Activated T-helper 17 cell treated with anti-CD3 and anti-CD28 coated beads, Interleukin-2, amount 50 U/mL, for 72 hours (primary cell): ENCODE measurements at places on chromosomes 11 and 22. TPM values are rescaled to one million over a fixed set of nuclear protein-coding genes. Genes with fewer than 3 reads are reported as not detected.

DNA sequence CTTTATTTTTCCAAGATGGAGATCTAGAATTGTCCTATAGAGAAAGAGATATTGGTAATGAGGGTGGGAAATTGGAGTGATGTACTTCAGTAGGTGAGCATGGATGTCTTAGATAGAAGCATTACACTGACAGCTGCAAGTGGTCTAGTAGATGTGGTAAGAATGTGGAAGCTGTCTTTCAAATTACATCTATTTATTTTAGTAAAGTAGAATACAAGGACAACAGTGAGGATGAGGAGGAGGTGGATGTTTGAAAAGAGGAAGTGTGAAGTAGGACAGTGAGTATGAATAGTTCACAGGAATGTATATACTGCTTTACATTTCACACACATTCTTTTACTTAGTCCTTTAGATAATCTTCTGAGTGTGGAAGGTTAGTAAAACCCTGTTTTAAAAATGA, 64.2 kb downstream of the HIPK3 start:
- no peak for ATAC-seq

- ATAC-seq: no peak
Measured at GRCh38 chr11:99489581-99489980, 468.8 kb downstream of the CNTN5 start.

RTN4RL2 gene
- total RNA-seq: 0.82 TPM

- peak; percentile 26 for ATAC-seq
Measured at GRCh38 chr22:40703174-40703573, 23.9 kb downstream of the MCHR1 start.

- peak; percentile 62 for ATAC-seq
Measured at GRCh38 chr22:30433773-30434172, 8.2 kb downstream of the MTFP1 start.

DNA sequence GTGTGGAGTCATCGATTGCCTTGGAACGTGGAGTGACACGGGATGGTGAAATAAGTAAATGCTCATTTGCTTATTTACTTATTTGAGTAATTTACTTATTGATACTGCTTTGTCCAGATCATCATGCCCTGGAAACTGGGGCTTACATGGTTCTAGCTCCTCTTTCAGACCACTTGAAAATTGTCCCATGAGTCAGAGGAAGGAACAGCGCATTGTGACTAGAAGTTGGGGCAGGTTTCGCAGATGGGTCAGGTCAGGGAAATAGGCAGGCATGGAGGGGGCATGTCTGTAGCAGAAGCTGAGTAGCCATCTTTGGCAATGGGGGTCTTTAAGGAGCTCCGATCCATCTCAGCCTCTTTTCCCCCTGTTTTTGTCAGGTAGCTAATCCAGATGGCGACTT, 104.2 kb upstream of the SORL1-AS1 start:
- peak; percentile 65 for ATAC-seq

- ATAC-seq: peak; percentile 70
Measured at GRCh38 chr22:44182588-44183286, 2.0 kb downstream of the PARVG start.

NLRP10 gene
- total RNA-seq: not detected

C2CD3 gene
- total RNA-seq: 35.3 TPM

DNA sequence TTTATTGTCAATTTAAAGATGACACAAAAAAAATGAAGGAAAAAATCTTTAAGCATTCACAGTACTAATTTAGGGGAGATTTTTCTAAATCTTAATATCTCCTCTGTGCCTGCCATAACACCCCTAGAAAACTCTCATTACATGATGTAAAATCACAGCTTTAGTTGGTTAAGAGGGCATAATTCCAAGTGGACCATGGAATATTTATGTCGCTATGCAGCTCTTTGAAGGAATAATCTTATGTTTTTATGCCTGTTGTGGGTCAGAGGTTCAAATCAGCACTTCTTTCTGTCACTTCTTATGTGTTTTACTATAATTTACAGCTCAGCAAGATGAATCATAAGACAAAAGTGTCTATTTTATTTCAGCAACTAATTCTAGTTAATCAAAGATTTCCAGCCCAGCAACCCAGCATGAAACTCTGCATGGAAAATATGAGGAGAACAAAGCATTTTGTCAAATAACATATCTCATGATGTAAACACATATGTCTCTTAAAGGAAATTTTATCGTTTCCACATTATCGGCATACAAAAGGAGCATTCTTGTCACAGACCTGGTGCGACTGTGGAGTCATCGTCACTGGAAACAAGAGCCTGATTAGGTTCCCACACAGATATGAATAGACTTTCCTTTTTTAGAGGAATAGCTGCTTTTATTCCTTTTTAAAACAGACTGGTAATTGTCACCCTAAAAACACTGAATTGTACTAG, 274.8 kb downstream of the SOX6 start:
- no peak for ATAC-seq

- no peak for ATAC-seq
Measured at GRCh38 chr11:79269611-79270307, 171.1 kb downstream of the TENM4 start.

GRCh38 chr11:115366826-115367225, 137.4 kb downstream of the CADM1 start:
- no peak for ATAC-seq

DNA sequence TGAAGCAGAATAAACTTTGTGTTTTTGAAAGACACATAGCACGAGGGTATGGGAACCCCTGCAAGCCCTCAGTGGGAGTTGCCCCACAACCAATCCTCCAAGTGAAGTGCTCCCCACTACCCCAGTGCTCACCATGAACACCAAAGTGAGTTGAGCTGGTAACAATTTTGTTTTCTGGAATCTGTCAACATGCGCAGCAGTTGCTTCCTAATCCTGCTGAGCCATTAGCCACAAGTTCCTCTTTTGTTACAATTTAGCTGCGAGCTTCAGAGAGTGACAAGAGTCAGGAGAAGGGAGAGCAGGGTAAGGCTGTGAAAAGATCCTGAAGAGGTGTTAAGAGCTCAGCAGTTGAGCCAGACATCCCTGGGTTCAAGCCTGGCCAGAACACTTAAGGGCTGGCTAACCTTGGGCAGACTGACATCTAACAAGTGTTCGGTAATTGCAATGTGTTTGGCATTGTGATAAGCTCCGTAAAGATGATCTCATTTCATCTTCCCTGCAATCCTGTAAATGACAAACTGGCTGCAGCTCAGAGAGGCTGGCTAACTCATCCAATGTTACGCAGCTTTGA, 24.1 kb upstream of the ASPHD2 start:
- no peak for ATAC-seq

DNA sequence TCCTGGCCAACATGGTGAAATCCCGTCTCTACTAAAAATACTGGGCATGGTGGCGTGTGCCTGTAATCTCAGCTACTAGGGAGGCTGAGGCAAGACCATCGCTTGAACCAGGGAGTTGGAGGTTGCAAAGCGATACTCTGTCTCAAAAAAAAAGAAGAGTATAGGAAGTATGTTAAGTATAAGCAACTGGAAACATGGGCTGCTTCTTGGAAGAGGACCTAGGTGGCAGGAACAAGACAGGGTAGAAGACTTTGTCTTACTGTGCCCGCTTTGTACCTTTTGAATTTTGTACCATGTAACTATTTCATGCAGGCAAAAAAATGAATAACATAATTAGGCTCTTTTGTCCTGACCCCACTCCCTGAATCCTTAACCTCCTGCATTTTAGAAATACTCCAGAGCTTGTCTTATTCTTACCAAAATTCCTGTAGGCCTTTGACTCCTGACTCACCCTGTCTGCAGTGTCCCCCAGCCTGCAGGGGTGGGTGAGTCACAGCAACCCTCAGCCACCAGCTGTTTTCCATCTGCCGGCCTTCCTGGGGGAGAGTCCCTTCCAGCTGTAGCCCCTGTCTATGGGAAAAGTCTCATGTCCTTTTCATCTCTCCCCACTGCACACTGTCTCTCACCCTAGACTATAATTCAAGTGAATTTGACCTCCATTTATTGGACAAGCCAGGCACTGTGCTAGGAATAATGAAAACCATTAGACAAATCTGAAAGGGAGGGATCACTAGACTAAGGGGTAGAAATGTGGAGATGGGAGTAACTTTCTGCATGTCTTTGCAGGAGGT, 41.8 kb downstream of the TXN2 start:
- ATAC-seq: peak; percentile 62

GRCh38 chr22:19884161-19884953, 29.7 kb upstream of the GNB1L start:
- ATAC-seq: no peak

DNA sequence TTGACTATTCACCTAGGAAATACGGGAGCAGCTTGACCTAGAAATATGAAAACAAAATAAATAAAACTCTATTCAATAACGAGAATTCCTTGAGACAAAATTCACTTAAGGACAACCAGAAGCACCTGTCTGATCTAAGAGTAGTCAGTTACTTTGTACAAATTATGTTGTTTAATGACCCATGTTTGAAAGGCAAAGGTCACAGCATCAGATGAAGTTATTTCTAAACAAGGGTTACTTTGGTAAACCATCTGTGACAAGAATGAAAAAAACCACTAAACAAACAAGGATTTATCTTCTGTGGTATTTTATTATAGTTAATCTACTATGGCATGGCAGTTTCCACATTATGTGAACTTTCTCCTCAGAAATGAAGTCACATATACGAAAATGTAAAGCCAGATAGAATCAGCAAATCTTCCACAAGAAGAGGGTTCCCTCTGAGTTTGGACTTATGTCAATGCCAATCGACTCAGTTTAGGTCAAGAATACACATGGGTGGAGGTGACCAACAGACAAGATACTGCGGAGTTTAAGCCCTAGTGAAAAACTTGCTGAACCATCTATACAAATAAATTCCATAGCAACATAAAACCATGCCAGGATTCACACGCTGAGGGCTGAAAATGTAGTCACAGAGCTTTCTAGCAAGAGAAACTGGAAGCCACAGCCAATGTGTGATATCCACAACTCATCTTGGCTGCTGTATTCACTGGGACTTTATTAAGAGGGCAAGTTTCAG, 53.4 kb downstream of the NCAPD3 start:
- ATAC-seq: no peak

DNA sequence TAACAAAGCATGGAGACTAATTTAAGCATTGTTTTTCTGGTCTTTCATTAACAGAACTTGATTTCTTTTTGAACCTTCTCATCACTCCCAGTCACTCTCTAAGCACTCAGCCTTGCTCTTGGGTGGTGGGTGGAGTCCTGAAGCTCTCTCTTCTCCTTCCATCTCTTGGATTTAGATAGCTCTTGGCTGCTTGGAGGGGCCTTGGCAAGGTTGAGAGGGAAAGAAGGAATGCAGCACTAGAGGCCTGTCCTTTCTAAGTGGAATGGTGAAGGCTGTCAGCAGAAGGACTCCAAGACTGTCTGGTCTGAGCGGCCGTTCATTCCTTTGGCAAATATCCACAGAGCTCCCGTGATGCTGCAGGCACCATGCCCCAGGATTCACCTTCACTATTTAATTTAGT, 168.6 kb upstream of the E2F8 start:
- no peak for ATAC-seq

KRTAP5-10 gene
- total RNA-seq: not detected

GLYATL1 gene
- total RNA-seq: not detected

SYNGR1 gene
- not detected for total RNA-seq

DNA sequence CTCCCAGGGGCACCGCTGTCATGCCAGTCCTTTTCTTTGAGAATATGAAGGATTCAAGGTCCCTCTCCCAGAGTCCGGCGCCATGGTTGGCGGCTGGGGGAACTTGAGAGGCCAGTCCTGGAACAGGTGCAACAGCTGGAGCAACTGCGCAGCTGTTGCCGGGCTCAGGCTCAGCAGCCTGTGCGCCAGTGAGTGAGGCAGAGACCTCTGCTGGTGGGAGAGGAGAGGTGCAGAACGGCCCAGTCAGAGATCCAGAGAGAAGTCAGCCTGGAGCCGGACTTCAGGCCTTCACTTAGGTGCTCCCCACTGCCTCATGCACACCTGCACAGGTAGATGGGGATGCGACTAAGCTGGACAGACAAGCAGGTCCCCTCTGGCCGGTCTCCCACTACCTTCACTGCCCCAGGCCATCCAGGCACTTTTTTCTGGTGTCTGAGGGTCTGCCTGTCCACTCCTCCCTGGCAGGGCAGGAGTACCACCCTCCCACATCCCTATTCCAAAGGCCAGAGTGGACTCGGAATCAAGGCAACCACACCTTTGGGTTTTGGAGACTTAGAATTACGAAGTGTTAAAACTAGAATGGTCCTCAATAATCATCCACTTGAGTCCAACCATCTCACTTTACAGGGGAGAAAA, 4.6 kb downstream of the CHRDL2 start:
- peak; percentile 94 for ATAC-seq

DNA sequence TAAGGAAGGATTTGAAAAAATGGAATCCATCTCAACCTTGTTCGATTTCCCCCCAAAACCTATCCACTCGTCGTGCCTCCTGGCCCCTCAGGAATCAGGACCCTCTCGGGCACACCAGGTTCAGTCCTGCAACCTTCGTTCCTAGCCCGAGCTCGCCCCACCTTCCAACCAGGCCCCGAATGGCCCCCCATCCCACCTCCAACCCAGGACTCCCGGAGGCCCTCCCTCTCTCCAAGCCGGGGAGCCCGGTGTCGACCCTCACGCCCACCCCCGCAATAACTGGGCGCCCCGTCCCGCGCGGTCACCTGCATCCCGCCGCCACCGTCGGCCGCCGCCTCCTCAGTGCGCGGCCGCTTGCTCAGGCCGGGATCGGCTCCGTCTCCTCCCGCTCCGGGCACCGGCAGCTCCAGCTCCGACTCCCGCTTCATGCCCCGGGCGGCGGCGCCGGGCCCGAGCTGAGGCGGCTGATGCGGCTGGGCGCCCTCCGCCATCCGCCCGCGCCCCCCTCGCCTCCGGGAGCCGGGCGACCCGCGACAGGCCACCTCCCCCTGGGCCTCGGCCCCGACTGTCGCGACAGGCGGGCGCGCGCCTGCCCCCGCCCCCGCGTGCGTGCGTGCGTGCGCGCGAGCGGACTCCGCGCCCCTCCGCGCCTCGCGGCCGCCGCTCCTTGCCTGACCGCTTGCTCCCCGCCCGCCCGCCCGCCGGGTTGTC, 534 bp downstream of the RBFOX2 start:
- ATAC-seq: peak; percentile 36

DNA sequence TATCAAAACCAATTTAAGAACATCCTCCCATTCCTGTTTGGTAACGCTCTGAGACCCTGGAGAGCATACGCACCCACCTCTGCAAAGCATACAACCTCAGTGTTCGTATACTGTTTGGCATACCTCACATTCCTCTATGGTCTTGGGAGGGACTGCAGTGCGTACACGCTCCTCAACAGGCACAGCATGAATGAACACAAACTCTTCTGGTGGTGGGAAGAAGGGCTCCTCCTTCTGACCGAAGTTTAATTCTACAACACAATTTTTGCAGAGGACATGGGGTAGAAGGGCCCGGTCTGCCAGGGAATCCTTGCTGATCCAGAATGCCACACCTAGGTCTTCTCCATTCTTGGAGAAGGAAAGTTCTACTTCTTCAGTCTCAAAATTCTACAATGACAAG, 5.3 kb downstream of the HNRNPUL2 start:
- no peak for ATAC-seq
